ENCODE measurements at places on chromosomes 3 and 15.

- peak; percentile 91 for DNase-seq
Observed at GRCh38 chr3:38454884-38455638, 1.4 kb downstream of the ACVR2B start.

GRCh38 chr3:159187232-159187631 lies 385.4 kb downstream of the MFSD1 start:
- peak; percentile 44 for DNase-seq

- no peak for DNase-seq
Observed at GRCh38 chr3:21785765-21786437, 34.9 kb upstream of the ZNF385D start.

- DNase-seq, result no peak
Observed at GRCh38 chr3:57852896-57853295, 96.8 kb downstream of the SLMAP start.

- no peak for DNase-seq
Observed at GRCh38 chr15:56640549-56640948, 92.8 kb downstream of the ZNF280D start.

- peak; percentile 43 for DNase-seq
Observed at GRCh38 chr3:114454551-114455251, 160.9 kb downstream of the TIGIT start.

DNA sequence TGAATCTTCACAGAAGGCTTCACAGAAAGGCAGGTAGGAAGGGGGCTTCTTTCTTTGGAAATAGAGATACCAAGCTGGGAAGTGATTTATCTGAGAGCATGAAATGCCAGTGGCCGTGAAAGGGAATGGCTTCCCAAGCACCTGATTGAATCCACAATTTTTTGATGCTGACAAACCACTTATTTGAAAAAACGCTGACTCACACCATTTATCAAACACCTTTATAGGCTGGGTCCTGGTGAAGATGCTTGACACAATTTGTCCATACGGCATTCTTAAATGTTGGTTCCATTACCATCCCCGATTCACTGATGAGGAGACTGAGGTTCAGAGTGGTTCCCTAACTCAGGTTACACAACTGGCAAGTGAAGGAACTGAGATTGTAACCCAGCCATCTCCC lies 64.1 kb upstream of the POMGNT2 start:
- DNase-seq, result no peak

- no peak for DNase-seq
Observed at GRCh38 chr3:128714887-128715491, 11.0 kb upstream of the RAB7A start.

DNA sequence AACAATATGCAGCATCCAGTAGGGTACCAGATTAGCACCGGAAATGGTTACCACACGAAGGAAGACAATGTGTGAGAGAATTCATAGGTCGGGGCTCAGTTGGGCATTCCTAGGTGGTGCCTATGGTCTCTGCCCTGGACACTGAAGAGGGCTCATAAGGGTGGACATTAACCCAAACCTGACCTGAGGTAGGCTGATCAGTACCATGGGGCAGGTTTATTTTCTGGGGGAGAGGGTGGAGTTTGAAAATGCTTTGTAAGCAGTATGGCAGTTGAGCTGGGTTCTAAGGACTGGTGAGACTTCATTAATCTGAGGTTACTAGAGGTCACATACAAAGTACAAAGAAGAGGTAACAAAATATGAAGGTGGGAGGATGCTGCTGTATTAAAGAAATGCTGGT lies 68.4 kb downstream of the RPL22L1 start:
- DNase-seq, result no peak

DNA sequence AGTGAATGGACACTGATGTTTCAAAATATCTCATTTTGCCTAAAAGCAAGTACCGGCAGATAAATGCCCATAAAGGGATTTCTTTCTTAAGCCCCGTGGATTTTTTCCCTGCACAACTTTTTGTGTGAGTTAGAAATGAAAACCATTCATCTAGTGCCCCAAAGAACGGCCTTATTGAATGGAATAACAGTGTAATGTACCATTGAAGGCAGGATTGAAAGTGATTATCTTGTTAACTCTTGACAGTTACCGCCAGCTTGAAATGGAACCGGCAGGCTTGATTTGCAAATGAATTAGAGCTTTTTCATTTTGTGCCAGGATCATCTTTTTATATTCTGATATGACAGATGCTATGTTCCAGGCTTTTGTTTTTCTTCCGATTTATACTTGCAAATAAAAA lies 162.2 kb downstream of the RSRC1 start:
- no peak for DNase-seq

GRCh38 chr15:52082197-52083036 lies 30.2 kb downstream of the BCL2L10 start:
- DNase-seq, result no peak
